ENCODE measurements at places on chromosomes 16 and 17.

GRCh38 chr16:84883301-84883700 is 63.5 kb downstream of the CRISPLD2 start:
- no peak for DNase-seq

DNA sequence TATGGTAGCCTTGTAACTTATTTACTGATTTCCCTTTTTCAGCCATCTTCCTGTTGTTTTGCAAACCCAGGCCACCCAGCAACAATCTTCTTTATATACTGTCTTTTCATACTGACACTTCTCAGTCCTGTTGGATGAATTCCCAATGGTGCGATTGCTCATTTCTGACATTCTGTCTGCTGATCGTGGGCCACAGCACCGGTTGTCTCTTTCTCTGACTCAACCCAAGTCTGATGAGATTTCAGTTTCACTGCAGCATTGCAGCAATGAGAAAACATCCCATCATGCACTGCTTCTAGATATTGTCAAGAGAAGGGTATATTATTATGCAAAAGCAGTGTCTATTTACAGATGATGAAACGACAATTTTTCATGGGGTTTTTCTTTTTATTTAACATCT is 349.2 kb upstream of the HSBP1 start:
- DNase-seq: no peak

DNA sequence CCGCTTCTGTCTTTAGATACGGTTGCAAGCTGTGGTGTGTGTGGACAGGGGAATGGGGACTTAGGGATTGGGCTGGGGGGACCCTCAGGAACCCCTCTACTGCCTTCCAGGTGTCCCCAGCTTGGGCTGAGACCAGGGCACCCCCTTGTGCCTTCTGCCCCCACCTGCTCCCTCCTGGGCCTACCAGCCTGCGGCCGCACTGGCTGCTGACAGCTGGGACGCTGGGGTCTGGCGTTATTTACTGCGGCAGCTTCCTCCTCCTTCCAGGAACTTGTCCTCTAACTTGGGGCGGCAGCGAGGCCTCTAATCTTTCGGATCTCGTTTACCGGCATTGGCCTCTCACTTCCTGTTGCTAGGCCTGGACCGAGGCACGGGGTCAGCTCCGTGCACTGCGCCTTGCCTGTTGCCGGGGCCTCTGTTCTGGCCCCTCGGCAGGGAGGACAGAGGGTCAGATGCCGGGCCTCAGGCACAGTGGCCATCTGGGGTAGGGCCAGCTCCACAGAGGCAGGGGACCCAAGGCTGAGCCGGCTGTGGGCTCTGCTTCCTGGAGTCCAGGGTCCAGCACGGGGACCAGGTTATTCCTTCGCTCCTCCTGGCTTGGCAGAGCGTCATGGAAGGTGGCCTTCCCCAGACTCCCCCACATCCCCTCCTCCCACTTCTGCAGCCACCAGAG is 31.8 kb downstream of the TMEM235 start:
- peak; percentile 61 for DNase-seq

DNA sequence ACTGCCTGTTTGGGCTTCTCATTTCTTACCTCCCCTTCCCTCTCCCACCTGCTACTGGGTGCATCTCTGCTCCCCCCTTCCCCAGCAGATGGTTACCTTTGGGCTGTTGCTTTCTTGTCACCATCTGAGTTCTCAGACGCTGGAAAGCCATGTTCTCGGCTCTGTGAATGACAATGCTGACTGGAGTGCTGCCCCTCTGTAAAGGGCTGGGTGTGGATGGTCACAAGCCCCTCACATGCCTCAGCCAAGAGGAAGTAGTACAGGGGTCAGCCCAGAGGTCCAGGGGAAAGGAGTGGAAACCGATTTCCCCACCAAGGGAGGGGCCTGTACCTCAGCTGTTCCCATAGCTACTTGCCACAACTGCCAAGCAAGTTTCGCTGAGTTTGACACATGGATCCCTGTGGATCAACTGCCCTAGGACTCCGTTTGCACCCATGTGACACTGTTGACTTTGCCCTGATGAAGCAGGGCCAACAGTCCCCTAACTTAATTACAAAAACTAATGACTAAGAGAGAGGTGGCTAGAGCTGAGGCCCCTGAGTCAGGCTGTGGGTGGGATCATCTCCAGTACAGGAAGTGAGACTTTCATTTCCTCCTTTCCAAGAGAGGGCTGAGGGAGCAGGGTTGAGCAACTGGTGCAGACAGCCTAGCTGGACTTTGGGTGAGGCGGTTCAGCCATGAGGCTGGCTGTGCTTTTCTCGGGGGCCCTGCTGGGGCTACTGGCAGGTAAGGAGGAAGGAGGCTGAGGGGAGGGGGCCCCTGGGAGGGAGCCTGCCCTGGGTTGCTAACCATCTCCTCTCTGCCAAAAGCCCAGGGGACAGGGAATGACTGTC is at the start of gene CD68:
CD68 (plus strand) TSS at position 638 of the 833 bp plus-strand sequence; CDS start at position 678, 40 bp downstream.
- no peak for DNase-seq

GRCh38 chr16:7270823-7271222 is 61.8 kb upstream of the RBFOX1 start:
- no peak for DNase-seq

DNA sequence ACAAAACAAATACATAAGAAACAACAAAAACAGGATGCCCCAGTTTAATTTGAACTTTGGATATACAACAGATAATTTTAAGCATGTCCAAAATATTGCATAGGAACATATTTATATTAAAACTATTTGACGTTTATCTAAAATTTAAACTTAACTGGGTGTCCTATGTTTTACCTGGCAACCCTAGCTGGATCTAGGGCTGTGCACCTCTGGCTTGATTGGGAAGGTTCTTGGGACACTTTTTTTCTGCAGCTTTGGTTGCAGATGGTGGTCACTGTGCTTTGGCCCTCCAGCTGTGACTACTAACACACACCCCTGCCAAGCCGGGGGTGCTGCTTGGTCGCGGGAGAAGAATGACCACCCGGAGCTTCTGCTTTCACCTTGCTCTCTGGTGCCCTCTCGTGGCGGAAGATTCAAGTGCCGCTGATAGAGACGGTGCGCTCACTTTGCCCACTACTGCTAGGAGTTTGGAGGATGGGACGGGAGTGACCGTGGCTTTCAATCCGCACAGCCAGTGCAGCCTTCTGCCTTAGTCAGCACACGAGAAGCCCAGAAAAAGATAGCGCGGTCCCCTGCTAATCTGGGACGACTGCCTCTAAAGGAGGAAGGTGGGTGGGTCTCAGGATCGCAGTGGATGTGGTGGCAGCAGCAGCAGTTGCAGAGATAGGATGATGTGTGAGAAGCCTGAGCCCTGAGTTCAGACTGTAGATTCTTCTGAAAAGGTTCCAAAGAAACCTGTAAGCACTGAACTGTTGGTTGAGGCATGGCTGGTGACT is 6.7 kb downstream of the SPACA3 start:
- peak; percentile 79 for DNase-seq

DNA sequence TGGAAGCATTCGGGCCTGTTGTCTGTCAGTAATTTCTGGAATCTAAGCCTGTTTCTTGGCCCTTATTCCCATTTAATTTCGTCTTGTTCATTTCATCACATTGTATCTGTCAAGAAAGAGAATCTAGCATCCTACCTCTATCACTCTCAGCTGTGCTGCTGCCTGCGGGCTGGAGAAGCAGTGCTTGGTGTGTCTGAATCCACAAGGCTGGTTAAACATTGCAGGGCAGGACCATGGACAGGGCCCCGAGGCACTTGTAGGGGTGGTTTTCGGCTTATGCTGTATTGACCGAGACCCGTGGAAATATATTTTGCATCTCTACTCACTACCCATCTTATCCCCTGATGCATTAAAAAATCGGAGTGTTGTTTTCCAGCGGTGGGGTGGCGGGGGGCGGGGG is 3.1 kb downstream of the RAB11FIP4 start:
- DNase-seq: peak; percentile 99

GRCh38 chr16:87707714-87708580 is 57.8 kb downstream of the KLHDC4 start:
- no peak for DNase-seq

GRCh38 chr16:14307527-14308367 is 236.6 kb downstream of the MRTFB start:
- DNase-seq: peak; percentile 45

- no peak for DNase-seq
These were observed 22.5 kb downstream of the GSE1 start for GRCh38 chr16:85635545-85636140.

DNA sequence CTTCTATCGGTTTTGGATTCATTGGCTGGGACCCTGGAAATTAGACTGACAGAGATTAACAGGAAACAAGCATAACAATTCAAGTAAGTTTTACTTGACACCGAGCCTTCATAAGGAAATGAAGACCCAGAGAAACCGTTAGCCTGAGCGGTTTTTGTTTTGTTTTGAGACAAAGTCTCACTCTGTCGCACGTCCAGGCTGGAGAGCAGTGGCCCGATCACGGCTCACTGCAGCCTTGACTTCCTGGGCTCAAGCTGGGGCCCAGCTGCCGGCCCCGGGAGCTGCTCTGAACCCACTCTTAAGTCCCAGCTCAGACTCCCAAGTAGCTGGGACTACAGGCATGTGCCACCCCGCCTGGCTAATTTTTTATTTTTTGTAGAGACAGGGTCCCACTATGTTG is 321.3 kb downstream of the SEC14L1 start:
- DNase-seq: no peak

GRCh38 chr17:4405038-4405669 is 28.6 kb upstream of the SPNS3 start:
- DNase-seq: no peak

DNA sequence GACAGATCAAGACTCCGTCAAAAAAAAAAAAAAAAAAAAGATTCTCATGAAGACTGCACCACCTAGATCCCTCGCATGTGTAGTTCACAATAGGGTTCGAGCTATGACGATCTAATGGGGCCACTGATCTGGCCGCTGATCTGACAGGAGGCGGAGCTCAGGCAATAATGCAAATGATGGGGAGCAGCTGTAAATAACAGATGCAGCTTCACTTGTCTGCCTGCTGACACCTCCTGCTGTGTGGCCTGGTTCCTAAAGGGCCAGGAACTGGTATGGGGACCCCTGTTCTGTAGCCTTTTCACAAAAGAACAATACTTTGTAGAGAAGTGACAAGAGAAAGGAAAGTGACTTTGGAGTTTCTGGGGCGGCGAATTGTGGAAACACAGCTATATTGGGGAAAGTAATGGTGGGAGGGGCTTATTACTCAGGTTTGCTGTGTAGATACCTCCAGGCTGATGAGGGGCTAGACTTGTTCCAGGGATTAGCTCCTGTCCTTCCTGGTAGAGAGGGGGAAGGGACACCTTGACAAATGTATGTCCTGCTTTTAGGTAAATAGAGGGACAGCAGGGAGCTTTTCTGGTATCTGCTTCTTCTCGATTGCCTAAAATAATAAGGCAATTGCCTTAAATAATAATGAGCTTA is 57.1 kb downstream of the HAPSTR1 start:
- no peak for DNase-seq

- peak; percentile 30 for DNase-seq
These were observed 132.6 kb downstream of the PITPNC1 start for GRCh38 chr17:67509390-67510287.

DNA sequence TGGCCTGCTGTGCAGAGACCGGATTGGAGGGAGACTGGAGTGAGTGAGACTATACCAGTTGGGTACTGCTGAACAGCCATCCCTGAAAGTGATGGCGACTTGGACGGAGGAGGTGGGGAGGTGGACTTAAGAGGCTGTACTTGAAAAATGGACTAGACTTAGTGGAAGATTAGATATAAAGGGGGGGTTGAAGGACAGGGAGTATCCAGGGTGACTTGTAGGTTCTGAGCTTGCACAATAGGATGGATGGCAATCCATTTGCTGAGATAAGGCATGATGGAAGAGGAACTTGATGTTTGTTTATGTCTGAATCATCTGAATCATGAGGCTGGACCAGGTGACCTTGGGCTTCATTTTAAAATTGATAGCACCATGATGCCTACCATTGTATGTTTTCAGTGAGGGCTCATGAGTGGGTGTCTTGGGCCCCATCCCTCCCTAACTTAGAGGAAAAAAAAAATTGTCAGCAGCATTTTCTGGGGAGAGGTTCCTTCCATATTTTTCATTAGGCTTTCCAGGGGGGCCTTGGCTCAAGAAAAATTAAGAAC is 41.2 kb downstream of the PRKCA start:
- DNase-seq: no peak

DNA sequence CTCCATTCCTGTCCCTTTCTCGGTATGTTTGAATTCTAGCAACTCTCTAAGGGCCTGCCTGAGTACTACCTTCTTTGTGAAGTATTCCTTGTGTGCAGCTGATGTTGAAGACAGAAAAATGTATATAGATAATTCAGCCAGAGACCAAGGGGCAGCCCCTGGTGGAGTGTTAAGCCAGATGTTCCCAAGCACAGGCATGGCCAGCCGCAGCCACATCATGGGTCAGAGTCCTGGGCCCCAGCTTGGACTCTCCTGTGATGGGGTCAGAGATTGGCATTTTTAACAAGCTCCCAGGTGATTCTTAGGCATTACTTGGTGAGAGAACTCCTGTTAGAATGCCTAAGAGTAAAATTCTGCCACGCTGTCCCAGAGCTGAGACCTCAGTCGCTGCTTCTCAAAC is 100.8 kb downstream of the IRF8 start:
- DNase-seq: no peak

GRCh38 chr16:12587646-12588277 is 215.9 kb downstream of the CPPED1 start:
- DNase-seq: no peak

DNA sequence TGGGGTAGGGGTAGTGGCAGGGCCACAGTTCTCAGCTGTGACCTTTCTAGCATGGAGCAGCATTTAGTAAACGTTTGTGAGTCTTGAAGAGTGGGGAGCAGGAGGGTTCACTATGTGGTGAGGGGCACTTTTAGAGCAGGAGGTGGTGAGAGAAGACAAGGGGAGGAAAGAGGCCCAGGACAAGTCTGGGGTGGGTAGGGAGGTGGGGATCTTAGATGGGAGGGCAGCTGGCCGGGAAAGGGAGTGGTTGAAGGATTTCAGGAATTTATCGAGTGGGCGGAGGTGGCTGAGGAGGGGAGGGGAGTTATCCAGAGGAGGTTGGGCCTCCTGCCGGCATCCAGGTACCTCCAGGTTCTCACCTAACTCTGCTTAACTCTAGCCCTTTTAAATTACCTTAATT is 1.9 kb downstream of the CLEC16A start:
- DNase-seq: no peak

DNA sequence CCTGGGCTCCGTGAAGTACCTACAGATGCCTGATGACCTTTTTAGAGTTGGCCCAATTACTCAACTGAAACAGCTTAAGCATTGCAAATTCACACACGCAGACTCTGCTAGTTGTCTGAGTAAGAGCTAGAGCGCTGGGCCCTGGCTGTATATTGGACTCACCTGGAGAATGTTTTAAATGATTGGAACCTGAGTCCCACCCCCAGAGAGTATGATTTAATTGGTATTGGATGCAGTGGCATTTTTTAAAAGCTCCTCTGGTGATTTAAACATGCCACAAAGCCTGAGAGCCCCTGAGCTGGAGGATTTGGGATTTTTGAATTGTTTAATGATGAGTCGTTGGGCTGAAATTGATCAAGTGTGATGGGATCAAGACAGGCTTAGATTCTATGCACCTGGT is 143.9 kb upstream of the SDK2 start:
- no peak for DNase-seq

DNA sequence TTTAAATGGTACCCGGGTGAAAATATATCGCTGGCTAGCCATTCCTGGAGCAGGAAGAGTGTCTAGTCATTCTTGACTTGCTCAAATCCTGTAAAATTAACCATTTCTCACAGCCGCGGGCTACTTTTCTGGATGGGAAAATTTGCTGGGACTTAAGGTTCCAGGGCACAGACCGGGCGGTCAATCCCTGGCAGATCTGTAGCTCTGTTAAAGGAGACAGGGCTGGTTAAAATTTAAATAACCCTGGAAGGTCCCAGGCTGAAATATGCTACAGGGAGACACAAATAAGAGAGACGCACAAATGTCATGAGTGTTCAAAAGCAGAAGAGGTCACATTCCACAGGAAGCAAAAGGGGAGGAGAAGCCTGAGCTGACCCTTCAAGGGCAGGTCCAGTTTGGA is 229.6 kb upstream of the HSBP1 start:
- no peak for DNase-seq

- no peak for DNase-seq
These were observed 70.9 kb upstream of the SALL1 start for GRCh38 chr16:51222016-51222415.
